ENCODE measurements at places on chromosomes 3 and 15.

DNA sequence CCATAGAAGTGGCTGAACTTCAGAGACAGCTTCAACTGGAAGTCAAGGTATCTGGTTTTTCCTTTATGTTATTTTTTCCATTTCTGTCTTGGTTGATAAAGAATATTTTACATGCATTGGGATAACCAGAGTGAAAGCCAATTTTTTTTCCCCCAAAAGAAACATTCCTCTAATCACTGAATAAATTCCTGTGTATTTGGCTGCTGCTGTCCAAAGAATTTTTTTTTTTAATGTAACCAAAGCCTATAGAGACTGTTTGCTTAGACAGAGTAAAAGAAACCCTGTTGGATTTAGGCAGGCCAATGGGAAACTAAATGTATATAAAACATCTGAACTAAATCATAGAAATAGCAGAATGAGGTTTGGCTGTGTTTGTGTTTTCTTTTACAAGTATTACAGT is 75.2 kb downstream of the CGNL1 start:
- no peak for DNase-seq

DNA sequence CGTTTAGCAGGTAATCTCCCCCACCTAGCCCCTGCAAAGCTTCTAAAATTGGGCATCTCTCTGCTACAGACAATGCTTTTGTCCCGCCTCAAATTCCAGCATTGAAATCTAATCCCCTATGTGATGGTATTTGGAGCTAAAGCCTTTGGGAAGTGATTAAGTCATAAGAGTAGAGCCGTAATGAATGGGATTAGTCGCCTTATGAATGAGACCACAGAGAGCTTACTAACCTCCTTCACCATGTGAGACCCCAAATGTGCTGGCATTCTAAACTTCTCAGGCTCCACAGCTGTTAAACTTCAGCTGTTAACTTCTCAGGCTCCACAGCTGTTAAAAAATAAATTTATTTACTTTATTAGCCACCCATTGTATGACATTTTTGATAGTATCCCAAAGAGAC is 374.2 kb upstream of the BCHE start:
- DNase-seq: no peak

- DNase-seq: no peak
Measured at GRCh38 chr3:106386050-106386449, 517.2 kb upstream of the CBLB start.

DNA sequence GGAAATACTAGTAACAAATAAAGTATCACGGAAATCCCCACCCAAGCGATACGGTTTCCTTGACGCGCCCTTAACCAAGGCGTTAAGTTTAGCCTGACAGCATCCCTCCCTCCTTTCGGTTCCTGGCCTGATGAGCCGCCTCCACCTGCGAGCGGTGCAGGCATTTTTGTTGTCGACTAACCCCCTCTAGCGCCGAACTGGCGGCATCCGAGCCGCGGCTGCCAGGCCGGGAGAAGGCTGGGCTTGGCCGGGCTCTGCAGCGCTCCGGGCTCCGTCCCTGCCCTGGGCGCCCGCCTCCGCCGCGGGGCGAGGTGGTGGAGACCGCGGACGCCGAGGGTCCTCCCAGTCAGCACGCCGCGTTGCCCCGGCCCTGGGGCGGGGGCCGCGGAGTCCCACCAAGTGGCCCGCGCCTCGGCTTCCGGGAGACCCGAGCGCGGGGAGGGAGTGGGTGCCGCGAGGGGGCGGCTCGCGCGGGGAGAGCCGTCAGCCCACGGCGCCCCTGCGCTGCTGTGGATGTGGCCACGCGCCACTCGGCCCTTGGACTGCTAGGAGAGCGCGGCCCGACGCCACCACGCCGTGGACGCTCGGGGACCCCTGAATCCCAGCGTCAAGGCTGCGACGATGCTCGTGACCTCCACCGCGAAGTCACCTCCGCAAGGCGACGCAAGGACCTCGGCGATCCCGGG is 1.1 kb upstream of the EPHA6 start:
- no peak for DNase-seq

DNA sequence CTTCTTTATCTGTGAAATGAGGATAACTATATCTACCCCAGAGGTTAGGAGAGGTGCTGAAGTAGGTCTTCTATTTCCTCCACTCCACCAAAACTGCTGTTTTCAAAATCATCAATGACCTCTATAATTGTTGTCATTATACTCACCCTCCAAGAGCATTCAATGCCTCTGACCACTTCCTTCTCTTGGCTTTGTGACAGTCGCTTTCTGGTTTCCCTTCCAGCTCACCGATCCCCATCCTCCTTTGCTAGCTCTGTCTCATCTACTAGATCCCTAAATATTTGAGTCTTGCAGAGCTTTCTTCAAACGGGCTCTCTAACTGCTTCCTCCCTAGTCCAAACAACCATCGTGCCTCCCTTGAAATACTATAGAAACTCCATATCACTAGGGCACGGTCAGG is 153.5 kb downstream of the RPLP1 start:
- no peak for DNase-seq

- no peak for DNase-seq
Measured at GRCh38 chr3:102796804-102797203, 362.0 kb downstream of the ZPLD1 start.
